Spinal cord (tissue), 10 donors: ENCODE measurements at places on chromosomes 12 and 14. TPM values are rescaled to one million over a fixed set of nuclear protein-coding genes. Genes with fewer than 3 reads are reported as not detected.

PTMS gene
- total RNA-seq, result 191 TPM

DNA sequence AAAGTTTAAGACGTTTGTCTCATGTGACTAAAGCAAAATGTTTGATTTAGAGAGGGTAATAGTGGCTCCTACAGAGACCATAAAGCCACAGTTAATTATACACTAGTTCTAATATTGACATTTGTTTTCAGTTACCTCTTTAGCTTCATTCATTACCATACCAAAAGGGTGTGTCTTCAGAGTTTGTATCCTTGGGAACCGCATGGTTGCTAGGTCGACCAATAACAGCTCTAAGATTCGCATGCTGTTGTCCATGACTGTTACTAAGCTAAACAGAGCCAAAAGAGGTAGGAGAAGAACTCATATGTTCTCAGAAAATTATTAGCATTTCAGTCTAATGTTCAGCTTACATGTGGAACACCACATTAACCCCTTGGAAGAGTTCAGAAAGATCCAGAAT lies 36.2 kb upstream of the ETNK1 start:
- no peak for DNase-seq

- DNase-seq, result no peak
Measured at GRCh38 chr12:49369411-49370145, 2.3 kb downstream of the SPATS2 start.

OR6C6 gene
- not detected for total RNA-seq

DNA sequence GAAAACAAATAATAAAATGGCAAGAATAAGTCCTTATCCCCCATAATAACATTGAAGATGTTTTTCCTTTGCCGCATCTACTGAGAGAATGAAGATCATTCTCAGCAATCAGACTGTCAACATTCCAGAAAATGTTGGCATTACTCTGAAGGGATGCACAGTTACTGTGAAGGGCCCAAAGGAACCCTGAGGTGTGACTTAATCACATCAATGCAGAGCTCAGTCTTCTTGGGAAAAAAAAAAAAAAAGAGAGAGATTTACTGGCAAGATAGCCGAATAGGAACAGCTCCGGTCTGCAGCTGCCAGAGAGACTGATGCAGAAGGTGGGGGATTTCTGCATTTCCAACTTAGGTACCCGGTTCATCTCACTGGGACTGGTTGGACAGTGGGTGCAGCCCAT lies 41.3 kb upstream of the OR6J1 start:
- no peak for DNase-seq

GRCh38 chr12:56071648-56072047 lies 8.3 kb upstream of the ERBB3 start:
- no peak for DNase-seq

GRCh38 chr14:67457782-67458181 lies 30.7 kb downstream of the TMEM229B start:
- no peak for DNase-seq

DNA sequence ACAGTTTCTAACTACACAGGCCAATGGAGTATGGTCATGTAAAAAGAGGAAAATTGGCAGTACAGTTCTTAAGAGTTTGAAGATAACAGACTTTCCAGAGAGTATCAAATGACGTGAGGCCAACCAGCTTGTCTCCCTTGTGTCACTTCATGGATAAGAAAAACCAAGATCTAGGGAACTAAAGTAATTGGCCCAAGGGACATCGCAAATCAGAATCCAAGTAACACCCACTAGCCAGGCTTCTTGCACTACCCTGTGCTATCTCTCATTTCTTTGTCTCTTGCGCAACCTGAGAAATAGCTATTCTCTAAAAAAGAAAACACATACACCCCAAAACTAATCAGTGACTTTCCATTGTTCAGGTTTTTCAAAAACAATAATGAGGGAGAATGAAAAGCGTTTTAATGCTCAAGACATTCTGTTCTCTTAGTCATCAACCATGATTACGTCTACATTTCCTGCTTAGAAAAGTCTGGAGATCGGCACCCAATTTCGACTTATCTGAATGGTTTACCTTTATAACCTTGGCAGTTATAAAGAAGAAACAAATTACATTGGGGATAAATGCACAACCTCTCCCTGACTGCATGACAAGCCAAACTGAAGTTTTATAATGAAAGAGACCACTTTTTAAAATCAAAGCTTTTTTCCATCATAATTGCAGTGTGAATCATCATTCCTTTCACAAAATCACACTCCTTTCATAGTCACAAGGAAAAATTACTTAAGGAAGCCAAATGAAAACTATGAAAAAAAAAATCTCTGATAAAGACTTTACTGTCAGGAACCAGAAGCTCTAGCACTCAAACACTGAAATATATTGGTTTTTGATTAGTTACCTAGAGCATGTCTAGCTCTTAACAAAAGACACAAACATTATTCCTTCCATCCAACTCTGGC lies 42.1 kb downstream of the TMTC1 start:
- no peak for DNase-seq
